ENCODE measurements at places on chromosomes 12 and 14.

DNA sequence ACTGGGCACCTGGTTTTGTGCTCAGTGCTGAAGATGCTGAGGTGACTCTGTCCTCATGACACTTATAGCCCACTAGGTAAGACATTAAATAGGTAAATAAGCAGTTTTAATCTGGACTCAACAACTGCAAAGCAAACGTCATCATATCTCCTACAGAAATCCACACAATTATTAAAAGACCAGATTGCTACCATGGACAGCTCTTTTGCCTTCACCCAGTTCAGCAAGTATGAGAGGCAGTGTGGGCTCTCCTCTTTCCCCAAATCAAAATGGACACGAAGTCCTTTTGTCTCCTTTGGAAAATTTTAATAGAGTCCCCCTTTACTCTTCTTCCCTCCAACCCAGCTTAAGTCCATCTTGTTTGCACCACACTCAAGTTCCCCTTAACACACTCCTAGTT lies 171.1 kb downstream of the RPAP3 start:
- DNase-seq: no peak

DNA sequence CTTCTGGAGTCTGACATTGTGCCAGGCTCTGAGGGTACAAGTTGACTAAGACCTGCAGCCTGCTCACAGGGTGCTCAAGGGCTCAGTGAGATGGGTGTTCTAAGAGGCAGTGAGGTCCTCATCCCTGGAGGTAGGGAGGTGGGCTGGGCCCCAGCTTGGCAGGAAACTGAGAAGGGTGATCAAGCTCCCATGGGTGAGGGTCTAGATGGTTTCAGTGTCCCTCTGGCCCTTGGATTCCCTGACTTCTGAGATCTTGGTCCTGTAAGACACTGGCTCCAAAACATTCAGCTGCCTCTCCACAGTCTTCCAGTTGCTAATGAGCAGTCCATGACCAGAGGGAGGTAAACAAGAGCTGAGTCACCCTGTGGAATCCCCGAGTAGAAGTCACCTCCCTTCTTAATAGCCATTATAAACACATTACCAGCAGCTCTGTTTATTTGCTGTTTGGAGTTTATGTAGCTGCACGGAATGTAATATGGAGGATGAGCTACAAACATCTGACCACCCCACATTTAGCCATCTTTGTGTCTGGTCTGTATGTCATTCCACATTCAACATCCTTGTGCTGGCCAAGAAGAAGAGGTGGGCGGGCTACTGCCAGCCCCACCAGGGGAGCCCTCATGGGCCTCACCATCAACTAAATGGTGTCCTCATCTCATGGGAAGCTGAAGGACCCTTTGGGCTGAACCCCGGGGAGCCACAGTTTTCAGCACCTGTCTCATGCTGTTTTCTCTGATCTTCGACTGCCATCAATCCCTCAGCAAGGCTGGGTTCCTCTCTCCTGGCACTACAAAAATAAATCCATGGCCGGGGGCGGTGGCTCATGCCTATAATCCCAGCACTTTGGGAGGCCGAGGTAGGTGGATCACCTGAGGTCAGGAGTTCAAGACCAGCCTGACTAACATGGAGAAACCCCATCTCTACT lies 37.2 kb upstream of the BDKRB2 start:
- DNase-seq: no peak

DNA sequence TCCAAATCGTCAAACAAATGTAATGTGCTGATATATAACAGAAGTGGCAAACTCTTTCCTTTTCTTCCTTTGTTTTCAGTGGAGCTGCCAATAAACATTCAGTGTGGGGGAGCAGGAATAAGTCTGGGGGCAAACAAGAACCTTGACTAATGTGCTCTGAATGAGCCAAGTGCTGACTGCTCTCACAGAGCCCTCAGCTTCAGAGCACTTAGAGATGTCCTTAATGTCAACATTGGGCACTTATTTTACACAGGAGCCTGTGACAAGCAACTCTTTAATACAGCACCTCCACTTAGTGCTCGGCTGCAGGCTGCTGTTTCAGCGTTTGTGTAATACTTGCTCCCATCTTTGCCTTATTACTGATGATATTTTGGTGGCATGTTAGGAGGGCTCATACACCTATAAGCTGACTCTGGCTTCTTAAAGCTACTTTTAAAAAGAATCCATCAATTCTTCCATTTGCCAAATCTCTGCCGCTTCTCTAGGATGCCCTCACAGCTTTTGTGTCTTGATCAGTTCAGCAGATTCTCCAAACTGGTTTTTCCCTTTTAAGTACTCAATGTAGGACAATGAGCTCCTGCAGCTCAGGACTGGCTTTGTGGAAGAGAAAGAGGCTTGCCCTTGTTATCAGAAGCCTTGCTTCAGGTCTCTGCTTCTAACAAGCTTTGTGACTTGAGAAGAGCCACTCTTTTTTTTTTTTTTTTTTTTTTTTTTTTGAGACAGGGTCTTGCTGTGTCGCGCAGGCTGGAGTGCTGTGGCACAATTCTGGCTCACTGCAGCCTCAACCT lies 206.6 kb downstream of the MON2 start:
- no peak for DNase-seq

DNA sequence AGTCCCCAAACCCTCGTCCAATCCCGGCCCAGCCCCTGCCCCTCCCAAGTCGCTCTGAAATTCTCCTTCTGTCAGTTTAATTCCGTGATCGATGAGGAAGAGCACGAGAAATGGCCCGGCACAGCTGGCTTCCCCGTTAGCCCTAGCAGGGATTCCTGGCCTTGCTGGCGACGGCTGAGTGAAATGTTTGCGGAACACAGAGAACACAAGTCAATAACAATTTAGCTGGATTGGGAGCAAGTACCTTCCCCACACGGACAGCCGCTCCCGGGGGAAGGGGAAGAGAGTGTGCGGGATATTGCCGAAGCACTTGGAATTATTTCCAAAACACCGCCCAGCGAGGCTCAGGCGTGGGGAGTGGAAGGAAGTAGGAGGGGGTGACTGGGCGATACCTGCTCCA lies 134.6 kb downstream of the RBM19 start:
- DNase-seq: no peak

DNA sequence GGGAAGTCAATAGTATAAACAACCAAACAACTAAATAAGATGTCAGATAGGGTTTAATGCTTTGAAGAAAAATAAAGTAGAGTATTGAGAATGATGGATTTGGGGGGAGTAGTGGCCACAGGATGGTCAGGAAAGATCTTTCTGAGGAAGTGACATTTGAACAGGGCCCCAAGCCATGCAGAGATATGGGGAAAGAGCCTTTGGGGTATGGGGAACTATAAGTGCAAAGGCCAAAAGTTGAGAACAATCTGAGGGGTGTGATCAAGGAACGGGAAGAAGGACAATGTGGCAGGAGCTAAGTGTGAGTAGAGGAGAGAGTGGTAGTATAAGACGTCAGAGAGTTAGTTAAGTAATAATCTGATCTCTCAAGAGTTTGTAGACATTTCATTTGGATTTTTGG lies 1.3 kb downstream of the MRPS35 start:
- no peak for DNase-seq

DNA sequence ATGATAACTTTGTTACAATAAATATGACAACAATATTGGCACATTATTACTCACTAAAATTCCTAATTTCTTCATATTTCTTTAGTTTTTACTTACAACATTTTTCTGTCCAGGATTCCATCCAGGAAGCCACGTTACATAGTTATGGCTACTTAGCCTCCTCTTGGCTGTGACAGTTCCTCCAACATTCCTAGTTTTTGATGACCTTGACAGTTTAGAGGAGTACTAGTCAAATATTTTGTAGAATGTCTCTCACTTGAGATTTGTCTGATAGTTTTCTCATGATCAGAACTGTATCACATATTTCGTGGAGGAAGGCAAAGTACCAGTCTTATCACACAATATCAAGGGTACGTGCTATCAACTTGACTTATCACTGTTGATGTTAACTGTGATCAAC lies 29.8 kb upstream of the LIN7A start:
- DNase-seq: no peak

GRCh38 chr14:83883732-83884131 lies 1646.2 kb upstream of the FLRT2 start:
- no peak for DNase-seq

- no peak for DNase-seq
These were observed 73.7 kb downstream of the ANKS1B start for GRCh38 chr12:99911081-99911480.

All from stimulated activated CD8-positive, alpha-beta memory T cell treated with anti-CD3 and anti-CD28 coated beads, Interleukin-2, amount 100 ng/mL, for 1 hour (primary cell).